NCI-H1436 treated with DMSO at 0.1 percent for 48 hours (cell line): ENCODE measurements at places on chromosomes 13 and 19.

GRCh38 chr13:97257228-97257755, 35.2 kb downstream of the MBNL2 start:
- DNase-seq = no peak

- DNase-seq = no peak
Observed at GRCh38 chr19:38904581-38905539, 5.1 kb downstream of the NFKBIB start.

DNA sequence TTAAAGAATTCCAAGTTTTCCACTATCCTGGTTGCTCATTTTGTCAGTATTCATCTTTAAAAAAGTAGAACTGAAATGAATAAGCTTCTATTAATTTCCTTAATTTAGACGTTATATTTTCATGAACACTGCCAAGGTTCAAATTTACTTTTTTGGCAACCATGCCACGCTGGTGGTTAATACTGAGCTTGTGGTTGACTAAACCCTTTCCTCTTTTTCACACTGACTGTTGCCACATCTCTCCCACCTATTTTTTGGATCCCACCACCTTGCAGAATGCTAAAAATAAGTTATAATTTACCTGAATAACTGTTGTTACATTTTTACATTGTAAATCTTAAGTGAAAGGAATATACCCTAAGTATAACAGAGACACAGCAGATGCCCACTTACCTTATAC, 45.0 kb downstream of the FLT3 start:
- DNase-seq = no peak

DNA sequence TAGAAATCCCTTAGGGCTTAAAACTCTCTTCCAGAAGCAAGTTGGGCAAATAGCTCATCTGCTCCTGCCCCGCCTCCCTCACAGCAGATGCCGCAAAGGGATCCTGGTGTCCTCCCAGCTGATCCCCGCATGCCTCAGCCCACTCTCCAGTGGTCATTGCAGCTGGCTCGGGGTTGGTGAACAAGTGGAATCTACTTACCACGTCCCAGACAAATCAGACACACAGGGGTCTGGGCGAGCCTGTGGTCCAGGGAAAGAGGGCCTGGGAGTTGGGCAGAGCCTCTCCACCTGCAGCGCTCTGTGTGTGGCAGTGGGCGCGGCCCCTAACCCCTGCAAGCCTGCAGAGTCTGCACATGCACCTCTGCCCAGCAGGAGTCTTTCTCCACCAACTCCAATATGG, 10.8 kb upstream of the C19orf33 start:
- no peak for DNase-seq

GRCh38 chr13:100399455-100399854, 189.1 kb downstream of the GGACT start:
- peak; percentile 41 for DNase-seq

GRCh38 chr13:45194081-45194939, 6.5 kb downstream of the KCTD4 start:
- DNase-seq = no peak

- no peak for DNase-seq
Observed at GRCh38 chr13:85812282-85812681, 13.1 kb upstream of the SLITRK6 start.

DNA sequence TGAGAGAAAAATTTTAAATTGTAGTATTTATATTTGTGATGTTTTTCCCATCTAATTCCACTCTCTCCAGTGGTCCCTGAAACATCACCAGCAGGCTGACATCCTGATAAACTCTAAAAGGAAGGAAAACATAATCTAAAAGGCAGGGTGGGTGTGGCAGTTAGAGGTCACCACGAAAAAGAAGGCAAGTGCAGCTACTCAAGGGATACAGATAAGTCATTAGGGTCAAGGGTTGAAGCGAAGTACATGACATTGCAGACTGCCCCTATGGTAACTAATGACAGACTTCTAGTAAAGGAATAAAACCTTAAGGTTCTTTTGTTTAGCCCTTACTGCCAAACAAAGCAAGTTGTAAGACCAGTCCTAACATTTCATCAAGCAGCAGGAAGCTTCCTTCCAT, 6.0 kb upstream of the NEK3 start:
- no peak for DNase-seq

GRCh38 chr13:76129305-76130000, 493.3 kb downstream of the LMO7 start:
- no peak for DNase-seq
